IMR-90 (cell line): ENCODE measurements at places on chromosomes 11 and 22. TPM values are rescaled to one million over a fixed set of nuclear protein-coding genes. Genes with fewer than 3 reads are reported as not detected.

The GAB4 gene
- polyA plus RNA-seq, result not detected in 2 replicates

The OR52H1 gene
- not detected in 2 replicates for polyA plus RNA-seq

The PRG2 gene
- not detected in 2 replicates for polyA plus RNA-seq

The PDE2A gene
- 0.02 and 0.06 TPM in 2 replicates for polyA plus RNA-seq

The ZBTB44 gene
- 5.2 and 6.9 TPM in 2 replicates for polyA plus RNA-seq

DNA sequence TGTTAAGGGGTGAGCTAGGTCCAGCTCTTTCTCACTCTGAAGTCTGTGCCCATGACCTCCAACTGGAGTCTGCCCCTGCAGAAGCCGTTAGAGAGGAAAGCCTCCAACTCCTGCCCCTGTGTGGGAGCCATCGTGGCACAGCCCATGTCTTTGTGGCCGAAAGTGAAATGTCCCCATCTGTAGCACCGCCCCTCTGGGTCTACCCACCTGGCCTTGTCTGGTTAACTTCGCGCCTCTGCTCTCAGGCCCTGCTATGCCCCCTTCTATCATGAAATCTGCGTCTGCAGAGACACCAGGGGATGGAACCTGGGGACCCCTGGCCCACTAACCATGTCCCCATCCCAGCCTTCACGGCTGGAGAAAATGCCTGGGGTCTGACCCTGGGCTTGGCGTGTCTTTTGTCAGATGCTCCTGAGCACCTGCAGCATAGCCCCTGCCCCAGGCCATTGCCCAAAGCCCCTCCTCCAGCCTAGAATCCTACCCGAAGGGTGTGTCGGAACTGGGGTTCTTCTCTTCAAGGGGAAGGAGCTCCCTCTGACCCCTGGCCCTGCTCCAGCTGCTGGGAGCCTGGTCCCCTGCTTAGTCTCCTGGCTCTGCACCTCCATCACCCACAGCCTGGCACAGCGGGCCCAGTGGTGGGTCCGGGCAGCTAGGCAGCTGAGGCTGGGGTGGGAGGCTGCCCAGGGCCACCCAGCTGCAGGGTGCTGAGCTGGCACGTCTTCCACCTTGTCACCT lies 35.8 kb upstream of the HMOX1 start:
- no peak for DNase-seq

DNA sequence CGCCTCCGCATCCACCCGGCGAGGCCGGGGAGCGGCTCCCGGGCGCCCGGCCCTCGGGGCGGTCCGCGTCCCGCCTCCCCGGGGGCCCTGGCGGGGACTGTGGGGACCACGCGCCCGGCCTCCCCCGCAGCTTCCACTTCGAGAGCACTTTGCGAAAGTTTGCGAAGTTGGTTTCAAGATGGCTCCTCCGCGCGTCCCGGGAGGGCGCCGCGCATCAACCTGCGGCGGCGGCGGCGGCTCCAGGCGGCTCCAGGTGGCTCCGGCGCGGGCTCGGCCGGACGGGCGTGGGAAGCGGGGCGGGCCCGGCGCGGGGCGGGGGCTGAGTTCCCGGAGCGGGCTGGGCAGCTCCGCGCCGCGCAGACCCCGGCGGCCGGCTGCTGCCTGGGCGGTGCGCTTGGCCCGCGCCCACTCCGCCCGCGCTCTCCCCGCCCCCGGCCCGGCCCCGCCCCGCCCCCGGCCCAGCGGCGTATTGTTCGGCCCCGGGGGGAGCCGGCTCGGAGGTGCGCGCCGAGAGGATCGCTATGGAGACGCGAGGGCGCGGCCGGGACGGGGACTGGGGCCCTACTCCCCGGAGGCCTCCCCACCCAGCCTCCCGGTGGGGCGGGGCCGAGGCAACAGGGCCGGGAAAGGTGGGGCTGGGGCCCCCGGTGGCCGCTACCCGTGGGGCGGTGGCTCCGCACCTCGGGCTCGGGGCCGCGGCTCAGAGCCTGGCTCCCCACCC lies at the start of gene CELSR1:
Gene CELSR1, minus strand, starts transcription at position 396 of the 721 bp plus-strand sequence. CDS start 450 bp downstream, outside the sequence.
- DNase-seq, result peak; percentile 11

GRCh38 chr11:28228196-28228895 lies 120.2 kb downstream of the METTL15 start:
- peak; percentile 68 for DNase-seq

DNA sequence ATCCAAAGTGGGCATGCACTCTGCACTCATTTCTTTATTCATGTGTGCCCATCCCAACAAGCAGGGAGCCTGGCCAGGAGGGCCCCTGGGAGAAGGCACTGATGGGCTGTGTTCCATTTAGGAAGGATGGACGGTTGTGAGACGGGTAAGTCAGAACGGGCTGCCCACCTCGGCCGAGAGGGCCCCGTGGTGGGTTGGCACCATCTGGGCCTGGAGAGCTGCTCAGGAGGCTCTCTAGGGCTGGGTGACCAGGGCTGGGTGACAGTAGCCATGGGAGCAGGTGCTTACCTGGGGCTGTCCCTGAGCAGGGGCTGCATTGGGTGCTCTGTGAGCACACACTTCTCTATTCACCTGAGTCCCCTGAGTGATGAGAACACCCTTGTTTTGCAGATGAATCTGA lies 129.3 kb upstream of the B3GAT1 start:
- no peak for DNase-seq

- no peak for DNase-seq
These were observed 904 bp downstream of the C2CD3 start for GRCh38 chr11:74169738-74170458.

DNA sequence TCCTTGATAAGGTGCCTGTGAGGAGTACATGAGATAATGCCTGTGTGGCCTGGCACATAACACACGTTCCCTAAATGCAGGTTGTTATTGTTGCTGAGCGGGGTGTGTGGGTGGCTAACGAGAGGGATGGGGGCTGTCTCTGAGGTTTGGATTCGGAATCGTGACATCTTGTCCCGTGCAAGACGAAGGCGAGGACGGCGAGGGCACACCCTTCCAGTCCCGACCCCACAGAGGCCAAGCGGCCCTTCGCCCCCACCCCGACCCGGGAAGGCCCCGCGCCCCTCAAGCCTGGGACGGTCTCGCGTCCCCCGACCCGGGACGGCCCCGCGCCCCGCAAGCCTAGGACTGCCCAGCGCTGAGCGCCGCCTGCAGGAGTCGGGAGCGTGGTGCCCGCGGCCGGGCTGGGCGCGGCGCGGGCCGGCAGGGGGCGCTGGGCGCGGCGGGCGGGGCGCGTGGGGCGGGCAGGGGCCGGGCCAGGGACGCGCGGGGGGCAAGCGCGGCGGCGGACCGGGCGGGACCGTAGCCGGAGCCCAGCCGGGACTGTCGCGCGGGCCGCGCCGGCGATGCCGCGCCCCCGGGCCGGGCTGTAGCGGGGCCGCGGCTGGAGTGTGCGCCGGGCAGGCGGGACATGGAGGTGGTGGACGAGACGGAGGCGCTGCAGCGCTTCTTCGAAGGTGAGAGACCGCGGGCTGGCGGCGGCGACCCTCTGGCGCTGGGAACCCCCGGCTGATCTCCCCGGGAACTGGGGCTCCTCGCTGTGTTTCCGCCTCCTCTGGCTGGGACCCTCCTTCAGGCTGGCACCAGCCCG lies at the start of gene MYRF:
Gene MYRF, plus strand, starts transcription at position 520 of the 808 bp plus-strand sequence. Its CDS starts 109 bp downstream, at position 629.
- DNase-seq, result peak; percentile 14
